ENCODE measurements at places on chromosomes 5 and 9. TPM values are rescaled to one million over a fixed set of nuclear protein-coding genes. Genes with fewer than 3 reads are reported as not detected.

GPR21 gene
- not detected for total RNA-seq

ZNF454 gene
- total RNA-seq = 1.9 TPM

LVRN gene
- 0.16 TPM for total RNA-seq

SIGMAR1 gene
- total RNA-seq = 81.8 TPM

HSPA4 gene
- 80.7 TPM for total RNA-seq

NUDT12 gene
- 7.1 TPM for total RNA-seq

PCDHGB1 gene
- total RNA-seq = 0.81 TPM

GABRA1 gene
- not detected for total RNA-seq

GZMA gene
- not detected for total RNA-seq

GNE gene
- 19.8 TPM for total RNA-seq

ROR2 gene
- 33.4 TPM for total RNA-seq

ASS1 gene
- 321 TPM for total RNA-seq

TCF7 gene
- total RNA-seq = under 0.01 TPM

PMPCA gene
- 38.5 TPM for total RNA-seq

NDUFA8 gene
- total RNA-seq = 31.6 TPM

PIP5KL1 gene
- 16.4 TPM for total RNA-seq

ANXA2R gene
- 0.97 TPM for total RNA-seq

NMUR2 gene
- total RNA-seq = not detected

QRFP gene
- total RNA-seq = not detected

RLN1 gene
- not detected for total RNA-seq

SLC6A18 gene
- total RNA-seq = not detected

FOXD4L3 gene
- not detected for total RNA-seq

POU5F2 gene
- total RNA-seq = 0.16 TPM

CYLC2 gene
- total RNA-seq = not detected

FGFR4 gene
- total RNA-seq = 16.4 TPM

SLC35D2 gene
- 15.6 TPM for total RNA-seq

RAB3C gene
- total RNA-seq = not detected

MAMDC2 gene
- total RNA-seq = 8.7 TPM

CDH9 gene
- total RNA-seq = not detected

GABRA6 gene
- not detected for total RNA-seq

ATP6V1G1 gene
- total RNA-seq = 156 TPM

HRH2 gene
- total RNA-seq = not detected

ADRB2 gene
- 0.16 TPM for total RNA-seq

CD14 gene
- 14.7 TPM for total RNA-seq

LIX1 gene
- not detected for total RNA-seq

FOXI1 gene
- total RNA-seq = not detected

SLCO6A1 gene
- total RNA-seq = not detected

CHSY3 gene
- 10.9 TPM for total RNA-seq

CER1 gene
- not detected for total RNA-seq

ARSI gene
- total RNA-seq = 0.32 TPM

GABRG2 gene
- total RNA-seq = not detected

HTR4 gene
- total RNA-seq = not detected

FXN gene
- total RNA-seq = 15.5 TPM

SLC1A3 gene
- total RNA-seq = 5.0 TPM

PCDHB8 gene
- 0.49 TPM for total RNA-seq

GDNF gene
- total RNA-seq = not detected

WHRN gene
- 1.8 TPM for total RNA-seq

F2R gene
- 127 TPM for total RNA-seq

TLX3 gene
- not detected for total RNA-seq

PCDHGA11 gene
- 10.2 TPM for total RNA-seq

SOWAHA gene
- total RNA-seq = not detected

TRIO gene
- 31.2 TPM for total RNA-seq

SPATA31D4 gene
- not detected for total RNA-seq

SLC27A6 gene
- not detected for total RNA-seq

SOX30 gene
- total RNA-seq = not detected

PRLR gene
- total RNA-seq = not detected

NR4A3 gene
- total RNA-seq = under 0.01 TPM
